ENCODE measurements at places on chromosomes 5 and 9.

GRCh38 chr5:131466171-131466766 lies 168.8 kb downstream of the RAPGEF6 start:
- no peak for DNase-seq

- no peak for DNase-seq
Observed at GRCh38 chr9:133699546-133699945, 38.6 kb downstream of the SARDH start.

DNA sequence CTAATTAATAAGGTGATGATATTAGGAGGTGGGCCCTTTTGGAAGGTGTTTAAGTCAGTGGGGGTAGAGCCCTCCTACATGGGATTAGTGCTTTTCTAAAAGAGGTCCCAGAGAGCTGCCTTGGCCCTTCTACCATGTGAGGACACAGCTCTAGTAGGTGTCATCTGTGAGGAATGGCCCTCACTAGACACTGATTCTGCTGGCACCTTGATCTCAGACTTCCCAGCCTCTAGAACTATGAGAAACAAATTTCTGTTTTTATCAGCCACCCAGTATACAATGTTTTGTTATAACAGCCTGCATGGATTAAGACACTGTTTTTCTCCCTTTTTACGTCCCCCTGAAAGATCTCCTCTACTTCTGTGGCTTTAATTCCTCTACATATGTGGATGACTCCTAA lies 31.6 kb downstream of the ACER2 start:
- no peak for DNase-seq

DNA sequence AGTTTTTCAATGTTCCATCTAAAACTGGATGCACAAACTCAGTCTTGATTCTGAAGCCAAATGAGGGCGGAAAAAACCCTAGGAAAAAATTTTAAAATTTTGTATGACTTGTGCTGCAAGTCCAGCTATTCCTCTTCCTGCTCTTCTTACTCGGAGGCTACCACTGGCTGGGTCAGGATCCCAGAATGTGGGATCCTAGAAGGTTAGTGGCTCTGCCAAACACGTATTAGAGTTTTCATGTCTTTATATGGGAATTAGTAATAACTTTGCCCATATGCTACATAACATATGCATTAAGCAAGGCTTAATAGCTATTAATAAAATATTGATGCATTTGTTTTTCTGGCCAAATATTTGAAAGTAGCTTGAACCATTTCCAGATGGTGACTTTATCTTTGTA lies 458.3 kb downstream of the AGTPBP1 start:
- no peak for DNase-seq

DNA sequence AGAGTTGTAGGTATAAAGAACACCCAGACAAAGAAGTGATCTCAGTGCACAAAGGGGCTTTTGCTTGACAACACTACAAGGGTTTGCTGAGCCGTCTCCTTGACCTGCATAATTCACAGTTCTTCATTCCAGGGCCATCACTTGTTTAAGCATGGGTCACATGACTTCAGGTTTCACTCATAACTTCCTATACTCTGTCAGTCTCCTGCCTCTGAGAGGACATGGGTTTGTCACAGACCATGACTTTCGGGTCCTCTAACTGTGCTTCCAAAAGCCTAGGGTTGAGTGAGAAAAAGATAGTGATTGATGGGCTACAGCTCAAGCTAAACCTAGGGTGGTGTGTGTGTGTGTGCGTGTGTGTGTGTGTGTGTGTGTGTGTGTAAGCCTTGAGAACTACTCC lies 166.4 kb downstream of the CDH6 start:
- no peak for DNase-seq

- DNase-seq = no peak
Observed at GRCh38 chr9:98019098-98019497, 36.0 kb downstream of the ANP32B start.

GRCh38 chr5:139952574-139952973 lies 90.5 kb downstream of the NRG2 start:
- no peak for DNase-seq

DNA sequence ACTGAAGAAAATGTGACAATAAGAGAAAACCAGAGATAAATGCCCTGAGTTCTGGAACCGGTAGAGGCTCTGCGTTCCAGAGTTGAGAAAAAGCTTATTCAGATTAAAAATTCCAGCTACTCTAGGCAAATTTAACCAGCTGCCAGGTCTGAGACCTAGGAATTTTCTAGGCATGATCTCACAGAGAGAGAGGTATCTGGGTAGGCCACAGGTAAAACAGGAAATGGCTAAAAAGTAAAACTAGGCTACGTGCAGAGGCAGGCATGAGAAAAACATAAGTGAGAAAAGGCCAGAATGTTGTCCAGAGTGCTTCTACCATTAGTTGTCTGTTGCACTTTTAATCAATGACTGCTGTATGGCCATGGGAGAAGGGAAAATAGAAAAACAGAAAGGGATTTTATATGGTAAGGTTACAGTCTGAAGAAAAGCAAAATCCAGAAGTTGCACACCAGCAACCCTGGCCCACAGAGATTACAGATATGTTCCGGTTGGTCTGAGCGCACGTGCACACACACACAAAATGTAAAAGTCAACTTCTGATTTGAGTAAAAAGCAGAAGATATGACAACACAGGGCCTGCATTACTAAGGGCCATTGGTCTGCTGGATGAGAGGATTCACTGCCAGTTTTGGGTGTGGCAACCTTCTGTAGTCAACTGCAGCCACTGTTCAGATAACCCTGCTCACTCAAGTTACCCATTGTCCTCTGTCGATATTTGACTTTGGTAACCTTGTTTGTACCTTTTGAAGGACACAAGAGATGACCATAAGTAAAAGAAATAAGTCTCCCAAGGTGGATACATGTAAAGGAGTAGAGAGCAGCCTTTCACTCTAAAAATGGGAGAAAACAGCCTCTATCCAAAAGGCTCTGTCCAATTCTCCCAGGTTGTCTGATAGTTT lies 266.0 kb downstream of the DTWD2 start:
- peak; percentile 35 for DNase-seq

DNA sequence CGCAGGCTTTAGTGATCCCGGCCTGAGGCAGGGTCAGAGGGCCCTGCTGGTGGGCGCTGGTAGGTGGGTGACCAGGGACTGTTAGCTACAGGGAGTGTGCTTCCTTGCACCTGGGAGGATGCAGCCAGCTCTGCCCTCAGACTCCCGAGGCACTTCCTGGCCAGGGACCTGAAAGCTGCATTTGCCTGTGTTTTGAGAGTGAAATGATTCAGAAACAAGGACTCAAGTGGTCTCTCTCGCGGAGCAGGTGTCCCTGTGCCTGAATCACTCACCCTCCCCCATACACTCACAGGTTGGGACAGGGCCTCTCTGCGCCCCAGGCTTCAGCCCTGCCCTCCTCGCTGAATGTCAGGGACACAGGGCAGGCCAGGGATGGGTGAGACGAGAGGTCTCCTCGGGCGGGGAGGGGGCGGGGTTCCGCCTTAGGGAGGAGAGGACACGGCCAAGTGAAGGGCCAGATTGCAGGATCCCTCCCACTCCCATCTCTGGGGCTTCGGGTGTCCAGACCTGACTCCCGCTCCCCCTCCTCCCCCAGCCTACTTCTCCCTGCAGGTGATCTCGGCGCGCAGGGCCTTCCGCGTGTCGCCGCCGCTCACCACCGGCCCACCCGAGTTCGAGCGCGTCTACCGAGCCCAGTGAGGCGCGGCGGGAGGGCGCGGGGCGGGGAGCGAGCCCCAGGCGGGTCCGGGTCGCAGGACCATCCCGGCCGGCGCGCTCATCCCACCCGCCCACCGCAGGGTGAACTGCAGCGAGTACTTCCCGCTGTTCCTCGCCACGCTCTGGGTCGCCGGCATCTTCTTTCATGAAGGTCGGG lies 1.5 kb downstream of the LTC4S start:
- no peak for DNase-seq

- no peak for DNase-seq
Observed at GRCh38 chr9:130213911-130214761, 41.9 kb downstream of the NCS1 start.

DNA sequence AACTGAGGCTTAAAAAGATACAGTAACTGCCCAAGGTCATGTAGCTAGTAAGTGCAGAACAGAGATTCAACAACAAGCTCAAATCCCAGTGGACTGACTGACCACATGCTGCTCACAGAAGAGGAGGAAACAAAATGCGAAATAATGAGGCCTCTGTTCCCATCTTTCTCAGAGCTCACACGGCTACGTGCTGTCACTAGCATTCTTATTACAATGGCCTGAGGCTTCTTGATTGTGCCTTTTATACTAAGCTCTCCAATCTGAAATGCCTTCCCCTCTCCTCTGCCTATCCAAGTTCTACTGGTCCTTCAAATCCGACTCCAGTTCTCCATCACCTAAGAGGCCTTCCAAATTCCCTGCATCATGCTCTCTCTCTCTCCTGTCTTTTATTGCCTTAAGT lies 26.0 kb downstream of the SGTB start:
- DNase-seq = no peak

DNA sequence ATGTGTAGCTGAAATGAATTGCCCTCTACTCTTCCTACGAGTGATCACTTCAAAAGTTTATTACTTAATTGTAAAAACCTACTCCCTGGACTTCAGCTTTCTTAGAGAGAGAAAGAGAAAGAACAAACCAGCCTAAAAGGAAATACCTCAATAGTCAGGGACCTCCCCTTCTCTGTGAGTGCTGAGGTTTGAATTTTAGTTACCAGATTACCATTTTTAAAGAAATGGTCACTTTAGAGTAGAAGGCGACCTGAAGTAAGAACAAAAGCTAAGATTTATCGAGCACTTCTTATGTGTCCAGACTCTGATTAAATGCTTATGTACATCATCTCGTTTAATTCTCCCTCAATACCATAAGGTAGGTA lies 11.3 kb downstream of the RAPGEF1 start:
- DNase-seq = no peak

DNA sequence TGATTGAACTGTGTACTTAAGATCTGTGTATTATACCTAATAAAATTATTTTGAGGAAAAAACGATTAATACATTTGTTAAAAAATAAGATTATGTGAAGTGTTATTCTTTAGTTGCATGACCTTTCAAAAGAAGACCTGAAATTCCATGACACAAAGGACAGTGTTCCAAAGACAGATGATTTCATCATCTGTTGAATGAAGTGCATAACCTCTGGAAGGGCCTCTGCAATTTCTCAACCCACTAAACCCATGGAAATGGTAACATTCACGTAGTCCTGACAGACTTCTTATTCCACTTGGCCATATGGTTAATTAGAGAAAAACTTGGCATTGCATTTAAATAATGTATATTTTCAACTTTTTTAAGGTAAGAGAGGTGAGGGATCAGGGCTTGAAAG lies 167.2 kb upstream of the CTNND2 start:
- DNase-seq = no peak

Data from myocyte (in vitro differentiated cells).